LHCN-M2 (cell line): ENCODE measurements at places on chromosomes 16 and 17.

- peak; percentile 28 for DNase-seq
Measured at GRCh38 chr17:80455784-80456183, 20.6 kb downstream of the NPTX1 start.

GRCh38 chr17:17703140-17703919 lies 22.1 kb downstream of the RAI1 start:
- no peak for DNase-seq

- DNase-seq = no peak
Measured at GRCh38 chr16:8295513-8296237, 294.6 kb downstream of the TMEM114 start.

DNA sequence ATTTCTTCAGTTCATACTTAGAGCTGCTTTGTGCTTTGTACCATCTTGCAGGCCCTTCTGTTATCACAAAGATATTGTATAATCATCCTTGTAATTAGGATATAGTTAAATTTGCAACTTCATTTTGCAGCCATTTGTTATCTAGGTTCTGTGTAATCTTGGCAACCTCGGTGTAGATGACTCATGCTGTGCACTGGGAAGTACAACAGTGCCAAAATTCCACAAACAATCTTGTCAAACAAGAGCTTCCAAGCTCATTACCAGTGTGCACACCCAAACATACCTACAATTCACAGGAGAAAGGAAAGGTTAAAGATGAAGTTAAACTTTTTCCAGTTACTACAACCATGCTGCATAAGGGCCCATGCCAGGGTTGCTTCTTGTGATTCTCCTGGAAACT lies 1231.8 kb downstream of the CDH11 start:
- DNase-seq = no peak

- DNase-seq = peak; percentile 80
Measured at GRCh38 chr16:30541502-30542329, 7.1 kb upstream of the ZNF747 start.

DNA sequence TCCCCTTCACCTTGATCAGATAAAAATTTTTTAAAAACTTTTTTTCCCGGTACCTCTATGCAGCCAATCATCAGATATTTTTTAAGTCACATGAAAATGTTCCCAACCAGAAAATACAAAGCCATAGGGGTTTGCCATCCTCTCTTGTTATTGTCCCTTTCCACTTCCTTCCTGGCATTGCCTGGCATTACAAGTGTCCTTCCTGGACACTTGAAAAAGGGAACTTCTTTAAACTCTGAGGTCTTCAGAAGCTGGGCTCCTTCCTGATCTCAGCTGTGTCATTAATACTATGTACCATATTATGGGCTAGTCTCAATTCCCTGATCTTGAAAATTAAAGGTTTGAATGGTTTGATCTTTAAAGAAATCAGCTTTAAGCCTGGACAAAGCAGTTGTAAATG lies 64.9 kb downstream of the TEX14 start:
- no peak for DNase-seq

- peak; percentile 67 for DNase-seq
Measured at GRCh38 chr16:30335598-30336474, 19.3 kb downstream of the CD2BP2 start.

DNA sequence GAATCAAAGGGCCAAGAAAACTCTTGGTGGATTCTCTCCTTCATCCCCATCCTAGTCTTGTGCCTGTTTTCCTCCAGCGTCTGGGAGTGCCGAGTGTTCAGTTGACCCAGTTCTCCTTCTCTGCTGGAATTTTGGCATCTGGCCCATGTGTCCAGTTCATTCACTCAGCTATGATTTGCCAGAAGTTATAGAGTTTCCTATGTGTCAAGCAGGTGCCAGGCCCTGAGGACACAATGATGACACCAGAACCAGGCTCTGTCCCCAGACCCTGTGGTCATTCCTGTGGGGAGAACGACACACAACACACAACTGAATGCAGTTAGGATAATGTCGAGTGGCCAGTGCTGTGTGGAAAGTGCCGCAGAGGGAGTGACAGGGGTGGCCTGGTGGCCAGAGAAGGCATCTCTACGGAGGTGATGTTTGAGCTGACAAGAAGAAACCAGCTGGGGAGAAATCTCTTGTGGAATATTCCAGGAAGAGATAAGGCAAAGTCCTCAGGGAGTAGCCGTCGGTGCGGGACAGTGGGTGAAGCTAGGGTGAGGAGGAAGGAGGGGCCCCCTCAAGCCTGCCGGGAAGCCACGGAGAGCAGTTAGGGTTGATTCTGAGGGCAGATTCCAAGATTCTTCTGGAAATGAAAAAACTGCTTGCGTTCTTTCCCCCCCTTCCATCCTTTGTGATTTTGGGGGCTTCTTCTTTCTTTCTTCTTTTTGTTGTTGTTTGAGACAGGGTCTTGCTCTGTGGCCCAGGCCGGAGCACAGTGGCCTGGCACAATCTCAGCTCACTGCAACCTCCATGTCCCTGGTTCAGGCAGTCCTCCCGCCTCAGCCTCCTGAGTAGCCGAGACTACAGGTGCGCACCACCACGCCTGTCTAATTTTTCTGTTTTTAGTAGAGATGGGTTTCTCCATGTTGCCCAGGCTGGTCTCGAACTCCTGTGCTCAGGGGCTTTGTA lies 35.8 kb upstream of the IL34 start:
- no peak for DNase-seq

DNA sequence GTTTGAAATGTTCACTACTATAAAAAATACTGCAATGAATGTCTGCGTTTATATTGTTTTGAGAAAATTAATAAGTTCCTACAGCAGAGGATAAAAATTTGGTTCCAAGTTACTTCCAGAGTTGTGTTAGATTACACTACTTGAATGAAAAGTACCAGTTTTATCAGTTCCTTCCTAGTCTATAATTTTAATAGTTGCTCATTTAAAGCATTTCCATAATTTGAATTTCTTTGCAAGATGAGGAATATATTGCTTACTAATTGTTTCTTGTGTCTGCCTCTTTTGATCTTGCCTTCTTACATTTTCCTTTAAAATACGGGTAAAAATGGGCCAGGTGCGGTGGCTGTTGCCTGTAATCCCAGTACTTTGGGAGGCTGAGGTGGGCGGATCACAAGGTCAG lies 4.0 kb downstream of the EMC6 start:
- DNase-seq = no peak

DNA sequence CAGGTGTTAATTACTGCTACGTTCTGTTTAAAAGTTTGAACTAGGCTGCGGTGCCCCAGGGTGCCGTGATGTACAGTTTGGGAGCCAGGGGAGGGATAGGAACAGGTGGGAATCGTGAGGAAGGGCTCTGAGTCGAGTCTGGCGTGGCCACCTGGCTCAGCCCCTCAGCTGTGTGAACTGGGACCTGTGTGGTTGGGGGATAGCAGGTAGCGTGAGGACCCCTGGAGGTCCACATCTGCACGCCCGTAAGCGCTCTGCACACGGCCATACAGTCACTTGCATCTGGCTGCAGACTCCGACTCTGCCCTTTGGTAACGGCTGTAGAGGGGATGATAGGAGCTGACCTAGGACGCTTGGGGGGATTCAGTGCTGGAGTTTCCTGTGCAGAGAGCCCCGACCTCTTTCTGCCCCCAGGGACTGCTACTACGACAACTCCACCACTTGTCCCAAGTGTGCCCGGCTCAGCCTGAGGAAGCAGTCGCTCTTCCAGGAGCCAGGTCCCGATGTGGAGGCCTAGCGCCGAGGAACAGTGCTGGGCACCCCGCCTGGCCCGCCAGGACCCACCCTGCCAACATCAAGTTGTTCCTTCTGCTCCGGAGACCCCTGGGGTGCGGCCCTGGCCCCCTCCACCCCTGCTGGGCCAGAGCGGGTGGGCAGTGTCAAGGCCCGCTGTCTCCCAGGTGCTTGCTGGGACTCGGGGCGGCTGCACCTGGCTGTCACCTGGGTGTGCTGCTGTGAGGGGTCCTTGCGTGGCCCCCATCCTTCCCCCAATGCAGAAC lies 17.1 kb downstream of the DEF8 start:
- DNase-seq = no peak

DNA sequence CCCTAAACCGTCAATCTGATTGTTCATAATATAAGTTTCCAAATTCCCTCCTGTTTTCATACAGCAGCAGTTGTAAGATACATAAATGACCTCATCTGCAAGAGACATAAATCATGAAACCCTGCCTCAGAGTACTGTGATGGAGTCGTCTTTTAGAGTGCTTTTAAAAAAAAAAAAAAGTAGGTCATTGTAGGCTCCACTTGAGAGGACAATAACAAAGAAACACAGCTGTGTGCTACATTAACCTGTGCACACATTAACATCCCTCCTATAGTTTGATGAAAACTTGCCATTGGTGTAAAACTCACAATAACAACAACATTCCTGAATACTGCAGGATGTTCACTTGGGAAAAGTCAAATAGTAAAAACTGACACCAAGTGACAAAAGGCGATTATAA lies 56.5 kb downstream of the XPO6 start:
- no peak for DNase-seq

DNA sequence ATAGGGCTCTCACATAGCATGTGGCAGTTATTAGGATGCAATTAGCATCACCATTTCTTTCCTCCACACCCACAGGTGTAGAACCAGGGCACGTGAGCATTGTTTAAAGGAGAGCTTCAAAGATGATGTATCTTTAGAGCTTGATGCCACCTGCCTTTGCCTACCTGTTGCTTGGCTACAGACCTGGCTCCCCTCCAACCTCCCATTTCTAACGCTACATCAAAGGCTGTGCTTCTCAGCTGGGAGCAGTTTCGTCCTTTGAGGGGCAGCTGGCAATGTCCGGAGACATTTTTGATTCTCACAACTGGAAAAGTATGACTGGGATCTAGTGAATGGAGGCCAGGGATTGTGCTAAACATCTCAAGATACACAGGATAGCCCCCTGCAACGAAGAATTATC lies 78.5 kb upstream of the CLEC3A start:
- DNase-seq = no peak

DNA sequence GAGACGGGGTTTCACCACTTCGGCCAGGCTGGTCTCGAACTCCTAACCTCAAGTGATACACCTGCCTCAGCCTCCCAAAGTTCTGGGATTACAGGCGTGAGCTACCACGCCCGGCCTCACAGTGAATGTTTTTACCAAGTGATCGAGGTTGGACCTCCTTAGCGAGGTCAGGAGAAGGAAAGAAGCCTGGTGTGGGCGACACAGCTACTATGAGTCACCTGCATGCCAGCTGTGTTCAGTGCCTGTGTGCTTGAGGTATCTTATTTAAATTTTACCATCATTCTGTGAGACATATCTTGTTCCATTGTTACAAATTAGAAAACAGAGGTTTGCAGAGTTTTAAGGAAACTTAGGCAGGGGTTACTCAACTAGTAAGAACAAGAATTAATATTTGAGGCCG lies 174.8 kb upstream of the DYNLRB2 start:
- peak; percentile 19 for DNase-seq

DNA sequence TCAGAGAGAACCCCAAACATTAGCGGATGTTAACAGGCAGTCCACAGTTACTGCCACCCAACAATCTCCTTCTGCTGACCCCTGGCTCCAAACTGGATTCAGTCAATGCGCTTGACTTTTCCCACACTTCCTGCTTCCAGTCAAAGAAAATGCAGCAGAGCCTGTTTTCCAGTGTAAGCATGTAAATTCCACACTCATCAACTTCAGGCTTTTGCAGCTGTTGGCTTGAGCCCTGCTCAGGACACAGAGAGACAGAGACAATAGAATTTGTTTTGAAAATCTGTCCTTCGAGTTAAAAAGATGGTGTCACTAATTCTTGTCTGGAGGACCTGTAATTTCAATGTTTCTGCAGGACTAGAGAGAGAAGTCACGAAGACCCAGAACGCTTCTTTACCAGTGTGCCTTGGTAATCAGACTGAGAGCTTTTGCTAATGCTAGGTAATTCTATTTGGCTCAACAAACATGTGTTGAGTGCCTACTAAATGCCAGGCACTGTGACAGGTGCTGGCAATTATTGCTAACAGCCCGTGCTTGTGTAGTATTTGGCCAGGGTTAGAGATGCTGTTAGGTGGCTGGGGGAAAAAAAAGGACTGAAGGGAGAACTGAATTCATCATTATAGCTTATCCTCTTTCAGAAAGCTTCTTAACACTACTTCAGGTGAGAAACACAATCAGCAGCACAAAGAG lies 32.5 kb downstream of the HOXB1 start:
- DNase-seq = peak; percentile 85
